Activated gamma-delta T cell treated with anti-CD3 and anti-CD28 coated beads, Interleukin-2, amount 50 U/mL, for 16 hours (primary cell): ENCODE measurements at places on chromosomes 5 and 9.

DNA sequence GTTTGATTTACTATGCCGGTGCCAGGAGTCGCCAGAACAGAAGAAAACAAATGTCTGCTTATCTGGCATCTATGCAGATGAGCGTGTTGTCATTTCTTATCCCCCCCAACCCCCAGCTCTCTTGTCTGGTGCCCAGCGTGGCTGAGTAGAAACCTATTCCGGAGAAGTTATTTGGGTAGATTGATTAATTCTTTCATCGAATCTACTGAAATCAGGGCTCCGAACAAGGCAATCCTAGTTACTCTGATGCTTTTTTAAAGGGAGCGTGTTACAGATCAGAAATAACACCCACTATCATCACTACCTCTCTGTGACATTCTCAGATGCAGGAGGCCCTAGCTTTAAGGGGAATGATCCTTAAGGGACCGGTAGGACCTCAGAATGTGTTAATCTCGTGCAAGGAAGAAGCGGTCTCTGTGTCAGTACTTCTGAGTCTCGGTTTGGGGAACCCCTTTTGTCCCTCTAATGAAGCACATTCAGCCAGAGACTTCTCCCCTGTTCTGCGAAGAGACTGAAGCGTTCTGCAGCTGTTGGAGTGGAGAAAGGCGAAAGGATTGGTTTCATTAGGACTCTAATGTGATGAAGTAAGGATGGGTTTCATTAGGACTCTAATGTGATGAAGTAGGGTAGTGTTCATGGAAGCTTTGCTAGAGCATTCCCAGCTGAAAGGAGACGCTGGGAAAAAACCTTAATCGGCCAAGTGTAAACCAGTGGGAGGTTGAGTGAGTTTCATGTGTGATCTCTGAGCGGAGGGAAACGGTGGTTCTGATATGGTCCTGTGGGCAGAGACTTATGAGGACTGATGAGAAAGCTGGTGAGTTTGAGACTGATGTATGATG lies 1.5 kb downstream of the PIP5K1B start:
- no peak for DNase-seq

- DNase-seq: no peak
These were observed 11.1 kb downstream of the SMU1 start for GRCh38 chr9:33065157-33066076.

DNA sequence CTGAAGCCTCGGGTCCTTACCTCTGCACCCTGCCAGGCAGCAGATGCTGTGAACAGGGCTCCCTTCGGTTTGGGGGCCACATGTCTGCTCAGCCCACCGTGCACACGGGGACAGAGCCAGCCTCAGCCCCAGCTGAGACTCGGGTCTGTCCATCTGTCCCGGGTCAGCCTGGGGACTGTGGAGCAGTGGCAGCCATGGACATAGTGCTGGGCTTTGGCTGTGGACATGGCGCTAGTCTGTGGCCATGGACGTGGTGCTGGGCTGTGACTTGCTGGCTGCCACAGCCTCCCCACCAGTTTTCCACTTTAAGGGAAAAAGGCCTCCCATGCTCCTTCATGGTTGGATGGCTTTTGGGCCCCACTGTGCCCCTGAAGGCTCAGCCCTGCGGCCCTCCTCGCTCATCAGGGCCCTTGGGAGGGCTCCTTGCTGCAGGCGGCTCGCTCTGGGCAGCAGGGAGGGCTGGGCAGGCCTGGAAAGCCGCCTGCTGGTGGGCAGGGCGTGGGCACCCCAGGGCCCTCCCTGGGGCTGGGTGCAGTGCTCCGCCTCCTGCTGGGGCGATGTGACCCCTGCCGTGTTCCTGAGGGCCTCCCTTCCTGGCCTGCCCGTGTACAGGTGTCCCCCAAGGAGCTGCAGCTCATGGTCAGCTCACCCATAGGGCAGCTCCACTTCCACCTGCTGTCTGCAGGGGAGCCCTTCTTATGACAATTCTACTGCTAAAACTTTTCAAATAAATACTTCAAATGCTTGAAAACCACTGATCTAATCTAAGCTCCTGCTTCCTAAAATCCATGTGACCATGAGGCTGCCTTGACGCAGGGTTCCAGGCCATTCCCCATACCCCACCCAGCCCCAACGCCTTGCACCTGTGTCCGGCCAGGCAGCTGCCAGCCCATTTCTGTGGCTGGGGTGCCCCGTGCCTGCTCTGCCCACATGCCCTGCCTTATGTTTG lies 112.1 kb upstream of the LMX1B start:
- DNase-seq: no peak

GRCh38 chr5:105885266-105885665 lies 1785.5 kb downstream of the EFNA5 start:
- DNase-seq: no peak

DNA sequence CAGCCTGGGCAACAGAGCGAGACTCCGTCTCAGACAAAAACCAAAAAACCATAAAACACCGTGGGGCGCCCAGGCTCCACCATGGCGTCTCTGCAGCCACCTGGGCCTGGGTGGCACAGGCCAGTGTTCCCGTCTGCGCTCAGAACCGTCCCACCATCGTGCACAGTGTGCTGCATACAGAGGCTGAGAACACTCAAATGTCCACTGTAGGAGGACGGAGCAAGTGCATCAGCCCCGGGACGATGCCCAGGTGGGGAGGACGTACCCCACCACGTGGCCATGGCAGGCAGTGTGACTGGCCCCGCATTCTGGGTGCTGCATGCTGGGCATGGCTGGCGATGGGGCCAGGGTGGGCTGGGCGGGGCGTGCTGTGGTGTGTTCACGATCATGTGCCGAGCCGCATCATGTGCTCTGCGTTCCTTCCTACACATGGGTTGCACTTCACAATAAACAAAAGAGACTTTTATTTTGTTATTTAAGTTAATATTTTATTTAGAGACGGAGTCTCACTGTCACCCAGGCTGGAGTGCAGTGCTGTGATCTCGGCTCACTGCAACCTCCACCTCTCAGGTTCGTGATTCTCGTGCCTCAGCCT lies 37.8 kb downstream of the EXD3 start:
- DNase-seq: no peak

DNA sequence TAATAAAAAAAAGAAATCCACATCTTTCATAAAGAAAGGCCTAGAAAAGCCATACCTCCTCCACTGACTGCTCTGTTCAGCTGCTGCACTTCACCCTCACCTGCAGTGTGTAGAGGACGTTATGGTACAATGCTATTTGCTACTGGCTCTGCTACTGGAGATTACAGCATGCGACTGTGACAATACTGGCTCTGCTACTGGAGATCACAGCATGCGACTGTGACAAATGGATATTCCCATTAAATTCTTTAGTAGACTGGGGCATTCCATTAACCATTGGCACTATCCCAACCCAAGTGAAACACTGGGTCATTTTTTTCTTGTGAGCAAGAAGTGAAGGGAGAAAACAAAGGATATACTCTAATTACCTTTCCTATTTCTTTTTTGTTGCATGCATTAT lies 1063.5 kb upstream of the DMAC1 start:
- no peak for DNase-seq
